Activated naive CD8-positive, alpha-beta T cell treated with anti-CD3 and anti-CD28 coated beads, Interleukin-2, amount 50 U/mL, for 24 hours (primary cell): ENCODE measurements at places on chromosomes 3 and 15.
A peak's percentile ranks its signal among the peaks of the same experiment; 100 is the strongest.

DNA sequence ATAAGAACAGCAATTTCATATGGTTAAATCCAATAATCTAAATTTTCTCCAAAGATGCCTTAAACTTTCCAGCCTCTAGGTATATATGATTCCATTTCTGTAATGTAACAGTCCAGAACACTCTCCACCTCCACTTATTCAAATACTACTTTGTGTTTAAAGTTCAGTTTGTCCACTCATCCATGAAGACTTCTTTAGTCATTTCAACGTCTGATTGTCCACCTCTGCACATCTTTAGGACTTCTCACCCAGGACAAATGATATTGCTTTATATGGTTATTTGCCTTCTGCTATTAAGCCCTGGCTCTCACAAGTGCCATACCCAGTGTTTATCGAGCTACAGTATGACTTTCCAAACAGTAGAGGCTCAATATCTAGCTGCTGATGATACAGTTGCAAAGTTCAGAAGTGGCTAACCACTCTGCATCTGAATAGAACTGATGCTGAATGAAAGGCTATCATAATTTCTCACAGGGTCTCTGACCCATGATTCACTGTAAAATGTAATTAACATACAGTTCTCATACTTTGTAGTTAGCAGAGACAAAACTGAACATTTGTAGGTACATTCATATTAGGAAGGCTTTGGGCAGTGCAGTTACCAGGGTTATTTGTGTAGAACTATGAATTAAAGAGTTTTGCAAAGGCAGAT is 93.7 kb upstream of the MBNL1 start:
- no peak for DNase-seq

DNA sequence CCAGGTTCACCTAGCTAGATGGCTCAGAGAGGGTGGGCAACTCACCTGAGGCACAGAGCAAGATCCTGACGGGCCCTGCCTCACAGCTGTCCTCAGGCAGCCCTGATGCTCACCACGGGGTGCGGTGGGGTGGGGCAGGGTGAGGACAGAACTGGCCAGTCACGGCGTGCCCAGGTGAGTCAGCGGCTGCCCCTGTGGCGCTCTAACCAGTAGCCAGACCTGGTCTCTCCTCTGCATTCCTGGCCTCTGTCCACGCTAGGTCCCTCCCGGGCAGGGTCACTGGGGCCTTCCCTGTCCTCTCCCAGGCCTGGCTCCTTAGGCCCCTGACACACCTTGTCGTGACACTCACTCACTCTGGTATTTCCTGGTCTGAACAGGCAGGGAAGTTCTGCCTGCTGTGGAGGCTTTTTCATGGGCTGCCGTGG is 901 bp downstream of the ALS2CL start:
- DNase-seq, result no peak

DNA sequence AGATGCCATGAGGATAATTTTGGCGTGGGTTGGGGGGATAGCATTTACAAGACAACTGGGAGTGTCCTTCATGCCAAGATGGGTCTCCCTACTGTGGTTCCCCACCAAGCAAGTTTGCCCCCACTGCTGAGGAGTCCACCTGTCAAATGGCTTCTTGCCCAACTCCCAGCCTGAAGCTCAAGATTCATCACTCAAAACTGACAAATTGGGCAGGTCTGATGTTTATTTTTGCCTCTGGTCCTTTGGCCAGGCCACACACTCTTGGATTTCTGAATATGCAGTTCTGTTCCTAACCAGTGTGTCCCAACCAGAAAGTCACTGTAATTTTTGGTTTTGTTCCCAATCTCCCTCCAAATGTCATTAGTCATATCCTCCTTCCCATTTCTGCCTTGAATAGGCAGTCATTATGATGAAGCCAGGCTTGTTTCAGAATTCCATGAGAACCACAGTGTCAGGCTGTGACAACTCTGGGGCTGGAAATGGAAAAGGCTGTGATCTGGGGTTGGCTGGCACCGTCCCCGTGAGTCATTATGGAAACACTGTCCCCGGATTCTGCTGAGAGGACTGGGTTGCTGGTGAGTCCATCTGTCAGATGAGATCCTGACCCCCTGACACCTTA is 29.3 kb upstream of the MEF2A start:
- no peak for DNase-seq

DNA sequence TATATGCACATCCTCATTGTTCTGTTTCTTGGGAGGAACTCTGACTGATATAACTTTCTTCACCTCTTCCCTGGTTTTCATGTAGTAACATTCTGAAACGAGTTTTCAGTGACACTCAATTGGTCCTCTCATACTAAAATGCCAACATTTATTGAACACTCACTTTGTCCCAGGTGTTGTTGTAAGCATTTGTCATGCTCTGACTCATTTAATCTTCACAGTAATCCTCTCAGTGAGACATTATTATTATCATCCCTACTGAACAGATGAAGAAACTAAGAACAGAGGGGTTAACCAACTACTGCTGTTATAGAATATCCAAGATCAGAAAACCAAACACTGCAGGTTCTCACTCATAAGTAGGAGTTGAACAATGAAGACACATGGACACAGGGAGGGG is 94.1 kb upstream of the MRPL3 start:
- no peak for DNase-seq

- DNase-seq, result peak; percentile 2
Observed at GRCh38 chr3:66138336-66139313, 82.2 kb upstream of the SLC25A26 start.

GRCh38 chr15:59830098-59830497 is 141.0 kb upstream of the BNIP2 start:
- no peak for DNase-seq

DNA sequence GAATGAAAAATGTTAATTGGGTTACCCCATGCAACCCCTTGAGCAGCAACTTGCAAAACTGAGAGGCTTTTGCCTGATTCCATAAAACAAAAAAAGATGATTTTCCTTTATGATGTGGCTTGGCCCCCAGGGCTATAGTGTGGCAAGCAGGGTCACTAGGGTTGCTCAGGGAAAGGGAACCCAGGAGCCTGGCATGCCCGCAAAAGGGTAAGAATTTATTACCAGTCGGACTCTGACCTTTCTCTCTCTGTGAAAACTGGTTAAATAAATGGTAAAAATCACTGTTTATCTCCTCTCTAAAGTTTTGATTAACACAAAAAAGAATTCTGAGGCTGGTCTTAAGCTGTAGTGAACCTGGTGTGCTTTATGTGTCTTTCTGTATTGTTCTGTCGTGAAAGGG is 37.7 kb upstream of the SEC61A1 start:
- DNase-seq, result no peak

DNA sequence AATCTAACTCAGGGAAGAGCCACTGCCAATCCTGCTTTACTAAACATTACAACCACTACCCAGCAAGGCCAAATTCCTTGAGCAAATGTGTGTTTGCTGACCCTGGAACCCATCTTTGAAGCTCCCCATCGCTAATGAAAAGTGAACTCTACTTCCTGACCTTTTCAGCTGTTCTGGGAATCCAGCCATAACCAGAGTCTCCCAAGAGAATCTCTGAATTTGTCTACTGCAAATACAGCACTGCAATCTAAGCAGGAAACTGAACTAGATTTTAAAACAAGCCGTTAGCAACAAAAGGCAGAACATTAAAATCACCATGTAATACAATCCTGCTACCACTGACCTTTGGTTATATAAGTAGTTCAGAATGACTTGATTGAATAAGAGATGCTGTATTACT is 309.2 kb downstream of the MAGI1 start:
- DNase-seq, result no peak

DNA sequence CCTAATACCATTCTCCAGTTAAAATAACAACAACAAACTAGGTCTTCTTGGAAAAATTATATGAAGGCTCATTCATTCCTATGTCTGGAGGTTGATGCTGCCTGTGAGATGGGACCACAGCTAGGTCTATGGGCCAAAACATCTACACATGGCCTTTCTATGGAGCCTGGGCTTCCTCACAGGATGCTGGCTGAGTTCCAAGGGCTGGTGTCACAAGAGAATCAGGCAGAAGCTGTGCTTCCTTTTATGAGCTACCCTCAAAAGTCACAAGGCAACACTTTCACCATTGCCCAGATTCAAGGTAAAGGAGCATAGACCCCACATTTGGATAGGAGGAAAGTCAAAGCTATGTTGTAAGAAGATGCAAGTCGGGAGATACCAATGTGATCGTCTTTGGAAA is 4.6 kb upstream of the RTP2 start:
- DNase-seq, result no peak

DNA sequence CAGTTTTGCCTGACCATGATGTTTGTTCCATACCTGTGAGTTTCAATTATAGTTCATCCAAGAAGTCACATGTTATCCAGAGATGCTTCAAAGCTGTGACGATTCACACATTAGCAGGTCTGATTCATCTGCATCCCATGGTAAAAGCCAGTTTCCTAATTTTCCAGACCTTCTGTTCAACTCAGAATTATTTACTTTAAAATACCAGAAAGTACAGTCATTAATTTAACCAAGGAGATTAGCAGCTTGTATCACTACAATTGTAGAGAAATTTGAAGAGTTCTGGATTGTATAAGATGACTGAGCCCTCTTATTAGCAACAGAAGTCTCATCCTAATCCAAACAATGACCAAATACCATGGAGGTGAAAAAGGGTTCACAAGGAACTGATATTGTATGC is 76.1 kb upstream of the THBS1 start:
- no peak for DNase-seq

GRCh38 chr3:184335661-184336546 is 1.5 kb upstream of the FAM131A start:
- peak; percentile 92 for DNase-seq

DNA sequence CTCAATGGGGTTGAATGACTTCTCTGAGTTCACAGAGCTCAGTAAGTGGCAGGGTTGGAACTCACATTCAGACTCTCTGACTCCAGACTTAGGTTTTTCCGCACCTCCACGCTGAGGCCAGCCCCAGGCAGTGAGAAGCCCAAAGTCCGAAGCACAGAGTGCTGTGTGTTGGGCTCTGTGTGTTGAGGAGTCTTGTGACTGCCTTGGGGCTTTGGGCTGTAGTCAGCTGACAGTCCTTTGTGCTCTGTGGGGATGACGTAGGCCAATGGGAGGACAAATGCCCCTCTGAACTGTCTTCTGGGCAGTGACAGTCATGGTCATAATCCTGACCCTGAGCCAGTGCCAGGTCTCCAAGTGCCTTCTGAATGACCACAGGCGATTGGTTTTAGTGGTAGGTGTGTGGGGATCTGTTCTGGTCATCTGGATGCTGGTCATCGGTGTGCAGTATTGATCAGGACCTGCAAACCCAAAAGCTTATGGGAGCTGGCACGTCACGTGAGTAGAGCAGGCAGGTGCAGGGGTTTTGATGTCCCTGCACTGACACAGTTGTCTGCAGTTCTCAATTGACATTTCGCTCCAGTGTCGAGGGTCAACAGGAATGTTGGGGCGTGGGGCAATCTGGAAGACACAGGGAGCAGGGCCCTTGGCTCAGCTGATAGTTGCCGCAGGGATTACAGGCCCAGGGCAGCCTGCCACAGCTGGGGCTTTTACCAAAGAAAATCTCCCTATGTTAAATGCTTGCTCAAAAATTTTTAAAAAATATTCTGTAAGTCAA is 45.3 kb downstream of the CAPN3 start:
- no peak for DNase-seq

- no peak for DNase-seq
Observed at GRCh38 chr15:39947401-39948197, 13.7 kb downstream of the EIF2AK4 start.

GRCh38 chr3:84961521-84962255 is 2.9 kb downstream of the CADM2 start:
- no peak for DNase-seq

DNA sequence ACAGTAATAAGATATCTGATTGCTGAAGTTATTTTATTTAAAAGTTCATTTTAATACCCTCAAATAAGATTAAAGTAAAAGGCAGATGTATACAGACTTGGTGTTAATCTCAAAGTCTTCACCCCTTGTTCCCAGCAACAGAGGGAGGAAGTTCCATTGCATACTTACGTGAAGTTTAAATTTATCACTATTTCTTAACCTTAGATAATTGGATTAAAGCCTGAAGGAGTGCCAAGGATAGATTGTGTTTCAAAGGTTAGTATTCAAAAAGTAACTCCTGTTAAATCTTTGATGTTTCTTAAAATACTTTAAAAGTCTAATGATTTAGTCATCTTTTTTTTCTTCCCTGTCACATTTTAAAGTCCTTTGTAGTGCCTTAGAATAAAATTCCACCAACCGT is 39.3 kb downstream of the ATP1B3 start:
- no peak for DNase-seq

- DNase-seq, result no peak
Observed at GRCh38 chr3:152389316-152389934, 120.7 kb downstream of the MBNL1 start.

DNA sequence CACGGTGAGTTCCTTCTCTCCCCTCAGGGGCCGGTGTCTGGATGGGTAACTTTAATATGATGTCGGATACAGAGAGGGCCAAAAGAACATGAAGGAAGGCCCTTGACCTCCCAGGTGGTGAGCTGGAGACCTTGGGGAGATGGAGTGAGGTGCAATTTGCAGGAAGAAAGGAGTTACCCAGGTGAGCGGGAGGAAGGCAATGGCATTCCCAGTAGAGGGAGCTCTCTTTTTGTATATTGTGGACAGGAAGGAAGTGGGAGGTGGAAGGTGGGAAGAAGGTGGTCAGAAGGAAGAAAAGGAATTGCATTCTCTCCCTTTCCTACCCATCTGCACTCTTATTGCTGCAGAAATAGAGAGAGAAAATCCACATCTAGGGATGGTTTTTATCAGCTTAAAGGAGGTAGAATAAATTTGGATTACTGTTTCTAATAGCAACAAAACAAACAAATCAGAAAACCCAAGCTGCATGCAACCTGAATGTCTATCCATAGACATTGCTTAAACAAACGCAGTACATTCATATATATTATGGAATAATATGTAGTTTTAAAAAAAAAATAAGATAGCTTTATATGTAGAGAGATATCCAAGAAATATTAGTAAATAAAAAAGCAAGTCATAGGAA is 169.0 kb upstream of the TSC22D2 start:
- no peak for DNase-seq

- no peak for DNase-seq
Observed at GRCh38 chr3:55854494-55854893, 367.4 kb upstream of the WNT5A start.

DNA sequence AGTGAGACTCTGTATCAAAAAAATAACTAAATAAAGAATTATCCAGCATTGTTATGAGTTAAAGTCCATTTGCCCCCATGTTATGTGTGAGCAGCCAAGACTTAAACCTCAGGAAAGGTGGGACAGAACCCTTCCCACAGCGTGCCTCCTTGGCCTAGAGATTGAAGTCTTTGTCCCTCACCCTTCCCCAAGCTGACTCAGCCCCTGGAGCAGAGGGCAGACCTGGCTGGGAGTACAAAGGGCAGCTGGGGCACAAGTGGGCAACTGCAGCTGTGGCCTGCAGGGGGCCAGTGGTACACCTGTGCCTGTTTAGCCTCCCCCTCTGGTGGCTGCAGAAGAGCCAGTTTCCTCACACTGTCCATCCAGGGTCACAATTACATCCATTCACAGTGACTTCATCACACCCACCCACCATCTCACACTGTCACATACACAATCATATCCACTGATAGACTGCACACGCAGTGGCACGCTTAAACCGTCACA is 940 bp upstream of the ACY1 start:
- DNase-seq, result peak; percentile 56

GRCh38 chr3:113055201-113055600 is 64.4 kb downstream of the GTPBP8 start:
- no peak for DNase-seq

- no peak for DNase-seq
Observed at GRCh38 chr15:39281094-39281493, 299.8 kb upstream of the THBS1 start.

- no peak for DNase-seq
Observed at GRCh38 chr3:197847866-197848401, 56.9 kb downstream of the LRCH3 start.

- no peak for DNase-seq
Observed at GRCh38 chr15:67114846-67115585, 49.6 kb downstream of the SMAD3 start.

GRCh38 chr3:143914257-143914656 is 57.4 kb upstream of the DIPK2A start:
- no peak for DNase-seq
